Stimulated activated CD4-positive, alpha-beta T cell treated with anti-CD3 and anti-CD28 coated beads, Interleukin-15, amount 100 ng/mL, for 1 hour (primary cell): ENCODE measurements at places on chromosomes 3 and 15.
A peak's percentile ranks its signal among the peaks of the same experiment; 100 is the strongest.

GRCh38 chr3:103653996-103654395 lies 1219.2 kb downstream of the ZPLD1 start:
- DNase-seq = no peak

- DNase-seq = no peak
Measured at GRCh38 chr3:56976651-56977560, 83.6 kb upstream of the SPATA12 start.

- peak; percentile 75 for DNase-seq
Measured at GRCh38 chr3:48656061-48656840, 6.4 kb downstream of the CELSR3 start.

- DNase-seq = no peak
Measured at GRCh38 chr3:7574435-7574834, 713.5 kb downstream of the GRM7 start.

DNA sequence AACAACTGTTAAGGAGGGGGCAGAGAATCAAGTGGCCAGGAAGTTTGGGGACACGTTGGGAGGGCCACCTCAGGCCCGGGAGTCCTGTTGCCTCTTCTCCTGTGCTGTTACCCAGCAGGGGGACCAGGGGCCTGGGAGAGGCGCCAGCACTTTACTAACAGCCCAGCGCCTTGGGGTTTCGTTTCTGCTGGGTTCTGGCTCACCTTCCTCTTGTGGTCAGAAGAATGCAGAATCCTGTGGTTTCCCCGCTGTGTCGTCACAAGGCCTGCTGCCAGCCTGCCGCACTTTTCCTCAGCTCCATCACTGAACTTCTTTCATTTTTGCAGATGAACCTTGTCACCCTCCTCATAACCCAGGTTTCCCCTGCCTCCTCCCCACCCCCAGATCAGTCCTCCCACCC lies 67.7 kb downstream of the SLC30A4 start:
- DNase-seq = peak; percentile 33

DNA sequence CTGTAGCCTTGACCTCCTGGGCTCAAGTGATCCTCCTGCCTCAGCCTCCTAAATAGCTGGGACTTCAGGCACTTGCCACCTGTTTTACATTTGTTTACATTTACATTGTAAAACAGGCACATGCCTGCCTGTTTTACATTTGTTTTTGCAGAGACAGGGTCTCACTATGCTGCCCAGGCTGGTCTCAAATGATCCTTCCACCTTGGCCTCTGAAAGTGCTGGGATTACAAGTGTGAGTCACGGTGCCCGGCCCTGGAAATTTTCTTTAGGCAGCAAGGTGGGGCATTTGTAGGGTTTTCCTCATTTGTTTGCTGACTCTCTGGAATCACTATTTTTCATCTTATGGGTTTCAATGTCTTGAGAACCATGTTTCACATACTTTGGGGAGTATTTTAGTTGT lies 25.0 kb downstream of the PIF1 start:
- no peak for DNase-seq

DNA sequence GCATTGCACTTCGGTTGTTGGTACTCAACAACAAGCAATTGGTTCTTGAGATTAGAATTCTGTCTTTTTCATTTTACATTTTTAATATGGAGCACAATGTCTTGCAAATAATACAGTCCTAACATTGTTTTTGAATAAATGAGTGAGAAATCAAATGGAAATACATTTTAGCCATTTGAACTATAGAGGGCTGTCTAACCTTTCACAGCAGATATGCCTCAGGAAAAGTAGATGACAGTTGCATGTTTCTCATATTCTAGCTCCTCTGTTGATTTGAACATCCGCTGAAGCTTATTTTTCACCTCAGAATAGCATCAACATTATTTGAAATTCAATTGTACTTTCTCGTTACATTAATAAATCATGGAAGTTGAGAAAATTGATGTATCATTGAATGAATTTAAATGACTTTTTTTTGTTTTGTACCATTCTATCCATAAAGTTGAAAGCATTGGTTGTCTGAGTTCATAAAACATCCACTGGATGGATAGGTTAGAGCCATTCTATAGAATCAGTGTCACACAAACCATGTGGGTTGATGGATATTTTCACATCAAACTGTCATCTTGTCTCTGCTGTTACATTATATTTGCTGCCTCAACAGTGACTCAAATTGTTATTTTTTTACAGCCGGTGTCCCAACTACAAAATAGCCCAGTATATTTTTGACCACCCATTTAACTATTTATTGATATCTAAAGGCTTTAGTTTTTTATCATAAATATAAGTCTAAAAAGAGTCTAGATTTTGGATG lies 928.3 kb downstream of the NSUN3 start:
- no peak for DNase-seq

DNA sequence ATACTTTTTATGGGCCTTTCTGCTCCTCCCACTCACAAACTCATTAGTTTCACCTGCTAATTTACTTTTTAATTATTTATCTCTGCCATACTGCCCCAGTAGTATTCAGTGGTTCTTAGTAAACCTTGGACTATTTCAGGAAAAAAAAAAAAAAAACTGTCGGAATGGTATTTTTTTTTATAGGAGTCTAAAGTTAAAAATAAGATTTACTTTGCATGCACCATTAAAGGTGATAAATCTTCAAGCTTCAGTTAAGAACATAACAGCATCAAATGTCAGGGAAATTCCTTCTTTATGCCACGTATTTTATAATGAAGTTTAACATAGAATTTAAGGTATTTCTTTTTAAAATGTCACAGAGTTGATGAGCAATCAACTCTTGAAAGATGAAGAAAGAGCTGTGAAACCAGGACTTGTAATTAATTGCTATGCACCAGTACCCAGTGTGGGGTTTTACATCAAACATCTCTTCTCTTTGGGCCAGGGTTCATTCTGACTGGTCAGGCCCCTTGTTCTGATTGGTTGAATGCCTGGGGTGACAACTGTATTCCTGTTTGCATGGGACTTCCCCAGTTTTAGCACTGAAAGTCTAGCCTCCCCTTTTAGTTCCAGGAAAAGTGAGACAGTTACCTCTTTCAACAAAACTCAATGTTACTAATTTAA lies 40.3 kb upstream of the PTPRG start:
- DNase-seq = no peak

DNA sequence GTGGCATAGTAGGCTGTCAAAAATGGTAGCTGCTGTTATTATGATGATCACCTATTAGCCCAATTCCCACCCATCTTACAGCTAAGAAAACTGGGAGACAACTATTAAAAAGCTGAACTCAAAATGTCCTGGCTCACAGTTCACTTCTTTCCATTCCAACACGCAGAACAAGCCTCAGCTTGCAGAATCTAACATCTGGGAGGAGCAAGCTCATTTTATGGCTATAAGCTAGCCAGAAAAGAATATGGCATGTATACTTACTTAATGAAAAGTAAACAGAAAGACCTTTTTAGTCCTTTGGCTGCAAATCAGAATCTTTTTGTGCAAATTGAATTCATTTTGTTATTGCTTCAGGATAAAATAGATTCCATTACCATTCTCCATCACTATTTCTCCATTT lies 34.8 kb upstream of the CFAP20DC start:
- no peak for DNase-seq

DNA sequence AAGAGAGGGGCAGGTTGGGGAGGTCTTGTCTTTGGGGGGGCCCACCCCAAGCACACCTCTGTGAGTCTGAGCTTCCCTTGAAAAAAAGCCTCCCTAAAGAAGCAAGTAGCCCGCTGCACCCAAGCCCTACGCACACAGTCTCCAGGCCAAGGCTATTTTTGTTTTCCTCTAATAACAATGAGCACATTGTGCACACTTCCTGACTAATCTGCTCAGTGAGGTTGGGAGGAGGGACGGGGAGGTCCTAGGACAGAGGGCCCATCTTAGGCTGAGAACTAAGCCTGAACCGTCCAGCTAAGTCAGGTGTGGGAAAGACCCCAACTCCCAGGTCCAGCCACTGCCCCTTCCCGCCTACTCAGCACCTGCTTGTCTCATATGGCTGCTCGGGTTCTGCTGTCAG lies 87.2 kb downstream of the HMG20A start:
- DNase-seq = no peak

DNA sequence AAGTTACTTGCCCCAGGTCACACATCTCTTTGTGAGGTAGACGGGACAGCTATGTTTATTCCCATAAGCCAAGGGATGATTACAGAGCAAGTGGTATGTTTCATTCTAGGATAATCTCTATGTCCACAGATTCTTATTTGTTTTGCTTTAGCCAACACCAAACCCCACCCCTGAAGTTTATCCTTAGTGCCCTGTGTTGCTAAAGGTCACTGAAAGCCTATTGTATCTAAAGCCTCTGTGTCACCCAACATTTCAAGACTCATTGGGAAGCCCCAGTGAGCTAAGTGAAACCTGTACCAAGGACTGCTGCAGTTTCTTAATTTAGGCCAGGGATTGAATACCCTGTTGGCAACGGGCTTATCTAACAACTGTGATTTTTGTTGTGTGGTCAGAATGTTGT lies 135.6 kb downstream of the ADAMTS9 start:
- DNase-seq = no peak
